ENCODE measurements at places on chromosomes 1 and 21.

GRCh38 chr1:41705798-41706197 is 212.9 kb downstream of the HIVEP3 start:
- no peak for DNase-seq

DNA sequence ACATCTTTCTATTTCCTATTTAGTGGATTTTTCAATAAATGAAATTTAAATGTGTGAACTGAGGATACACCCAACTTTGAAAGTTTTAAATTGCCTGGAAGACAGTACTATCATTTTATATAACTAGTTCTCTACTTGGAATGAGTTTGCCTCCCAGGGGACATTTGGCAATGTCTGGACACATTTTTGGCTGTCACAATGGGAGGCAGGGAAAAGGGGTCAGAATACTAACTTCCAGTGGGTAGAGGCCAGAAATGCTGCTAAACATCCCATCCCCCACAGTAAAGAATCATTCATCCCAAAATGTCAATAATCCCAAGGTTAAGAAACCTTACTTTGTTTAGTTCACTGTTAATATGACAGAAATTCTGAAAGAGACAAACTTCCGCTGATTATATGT is 13.2 kb upstream of the NRAS start:
- DNase-seq, result no peak

- DNase-seq, result no peak
These were observed 28.9 kb upstream of the GPR137B start for GRCh38 chr1:236113324-236114032.

- no peak for DNase-seq
These were observed 19.4 kb downstream of the PGM1 start for GRCh38 chr1:63612564-63612963.

DNA sequence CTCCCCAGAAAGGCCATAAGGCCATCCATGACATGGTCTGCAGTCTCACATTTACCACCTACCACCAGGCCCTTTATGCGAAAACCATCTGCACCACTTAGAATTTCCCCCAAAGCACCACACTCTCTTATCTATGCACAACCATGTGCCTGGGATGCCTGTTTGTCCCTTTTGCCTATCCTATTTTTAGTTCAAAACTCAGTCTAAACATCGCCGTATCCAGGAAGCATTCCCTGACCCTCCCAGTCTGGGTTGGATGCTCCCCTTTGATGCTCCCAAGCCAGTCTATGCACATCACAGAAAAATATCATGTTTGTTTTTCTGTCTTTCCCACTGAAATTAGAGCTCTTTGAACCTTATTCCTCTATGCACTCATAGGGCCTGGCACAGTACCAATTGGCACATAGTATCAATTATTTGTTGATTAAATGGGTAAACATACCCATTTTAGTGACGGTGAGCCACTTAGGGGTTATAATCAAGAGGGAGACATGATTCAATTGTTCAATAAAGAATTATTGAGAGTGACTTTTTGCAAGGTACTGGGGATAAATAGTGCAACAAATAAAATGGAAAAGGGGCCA is 6.7 kb downstream of the MPL start:
- DNase-seq, result no peak

DNA sequence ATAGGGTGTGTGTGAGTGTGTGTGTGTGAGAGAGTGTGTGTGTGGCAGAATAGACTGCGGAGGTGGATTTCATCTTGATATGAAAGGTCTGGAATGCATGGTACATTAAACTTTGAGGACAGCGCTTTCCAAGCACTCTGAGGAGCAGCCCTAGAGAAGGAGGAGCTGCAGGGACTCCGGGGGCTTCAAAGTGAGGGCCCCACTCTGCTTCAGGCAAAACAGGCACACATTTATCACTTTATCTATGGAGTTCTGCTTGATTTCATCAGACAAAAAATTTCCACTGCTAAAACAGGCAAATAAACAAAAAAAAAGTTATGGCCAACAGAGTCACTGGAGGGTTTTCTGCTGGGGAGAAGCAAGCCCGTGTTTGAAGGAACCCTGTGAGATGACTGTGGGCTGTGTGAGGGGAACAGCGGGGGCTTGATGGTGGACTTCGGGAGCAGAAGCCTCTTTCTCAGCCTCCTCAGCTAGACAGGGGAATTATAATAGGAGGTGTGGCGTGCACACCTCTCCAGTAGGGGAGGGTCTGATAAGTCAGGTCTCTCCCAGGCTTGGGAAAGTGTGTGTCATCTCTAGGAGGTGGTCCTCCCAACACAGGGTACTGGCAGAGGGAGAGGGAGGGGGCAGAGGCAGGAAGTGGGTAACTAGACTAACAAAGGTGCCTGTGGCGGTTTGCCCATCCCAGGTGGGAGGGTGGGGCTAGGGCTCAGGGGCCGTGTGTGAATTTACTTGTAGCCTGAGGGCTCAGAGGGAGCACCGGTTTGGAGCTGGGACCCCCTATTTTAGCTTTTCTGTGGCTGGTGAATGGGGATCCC is 18.3 kb upstream of the HDAC1 start:
- no peak for DNase-seq

GRCh38 chr1:169309178-169310166 is 58.1 kb downstream of the NME7 start:
- no peak for DNase-seq

GRCh38 chr1:245363461-245364200 is 208.8 kb downstream of the KIF26B start:
- DNase-seq, result no peak

GRCh38 chr1:223810586-223810985 is 35.2 kb downstream of the TP53BP2 start:
- no peak for DNase-seq

GRCh38 chr1:45272913-45273371 is 53.8 kb upstream of the HPDL start:
- peak; percentile 3 for DNase-seq

DNA sequence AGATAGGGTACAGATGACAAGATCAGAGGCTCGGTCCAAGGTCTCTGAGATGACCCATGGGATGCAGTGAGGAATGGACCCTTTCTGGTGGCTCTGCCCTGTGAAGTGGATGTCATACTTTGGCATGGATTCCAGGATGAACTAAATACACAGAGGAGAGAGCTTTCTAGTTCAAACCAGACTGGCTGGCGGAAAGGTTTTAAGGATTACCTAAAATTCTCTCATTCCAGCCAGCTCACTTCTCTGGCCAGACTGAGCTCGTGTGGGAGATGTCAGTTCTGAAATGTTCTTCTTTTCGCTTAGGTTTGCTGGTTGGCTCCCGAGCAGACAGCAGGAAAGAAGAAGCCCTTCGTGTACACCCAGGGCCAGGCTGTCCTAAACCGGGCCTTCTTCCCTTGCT is 6.2 kb downstream of the RNPEP start:
- DNase-seq, result no peak

- no peak for DNase-seq
These were observed 1.7 kb downstream of the KCNJ10 start for GRCh38 chr1:160068225-160068624.

- no peak for DNase-seq
These were observed 2.6 kb downstream of the C1orf116 start for GRCh38 chr1:207029701-207030521.

DNA sequence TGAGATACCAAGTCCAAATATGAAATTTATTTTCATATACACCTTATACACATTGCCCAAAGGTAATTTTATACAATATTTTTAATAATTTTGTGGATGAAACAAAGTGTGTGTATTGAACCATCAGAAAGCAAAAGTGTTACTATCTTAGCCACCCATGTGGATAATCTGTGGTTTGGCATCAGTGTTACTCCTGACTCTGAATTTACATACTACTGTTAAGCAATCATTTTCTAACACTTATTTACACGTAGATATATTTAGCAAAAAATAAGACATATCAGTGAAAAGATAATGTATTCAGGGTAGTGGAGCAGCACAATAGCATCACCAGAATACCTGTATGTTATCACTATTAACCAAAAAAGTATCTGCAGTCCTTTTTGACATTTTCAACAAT is 23.8 kb downstream of the DENND2D start:
- no peak for DNase-seq

DNA sequence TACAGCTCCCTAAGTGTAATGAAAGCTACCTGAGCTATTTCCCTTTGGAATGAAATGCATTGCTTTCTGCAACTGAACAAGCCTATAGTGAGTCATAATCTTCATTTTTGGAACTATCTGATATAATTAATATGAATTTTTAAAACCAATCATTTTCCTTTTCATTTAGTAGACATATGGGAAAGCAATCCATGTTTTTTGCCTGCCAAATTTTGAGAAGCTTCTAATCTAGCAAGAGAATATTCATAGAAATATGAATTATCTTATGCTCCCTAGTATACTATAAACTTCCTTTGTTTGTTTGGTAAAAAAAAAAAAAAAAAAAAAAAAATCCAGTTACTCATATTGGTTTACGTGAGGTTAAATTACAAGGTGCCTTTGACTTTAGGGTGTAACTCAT is 68.3 kb downstream of the PLPPR4 start:
- DNase-seq, result no peak

DNA sequence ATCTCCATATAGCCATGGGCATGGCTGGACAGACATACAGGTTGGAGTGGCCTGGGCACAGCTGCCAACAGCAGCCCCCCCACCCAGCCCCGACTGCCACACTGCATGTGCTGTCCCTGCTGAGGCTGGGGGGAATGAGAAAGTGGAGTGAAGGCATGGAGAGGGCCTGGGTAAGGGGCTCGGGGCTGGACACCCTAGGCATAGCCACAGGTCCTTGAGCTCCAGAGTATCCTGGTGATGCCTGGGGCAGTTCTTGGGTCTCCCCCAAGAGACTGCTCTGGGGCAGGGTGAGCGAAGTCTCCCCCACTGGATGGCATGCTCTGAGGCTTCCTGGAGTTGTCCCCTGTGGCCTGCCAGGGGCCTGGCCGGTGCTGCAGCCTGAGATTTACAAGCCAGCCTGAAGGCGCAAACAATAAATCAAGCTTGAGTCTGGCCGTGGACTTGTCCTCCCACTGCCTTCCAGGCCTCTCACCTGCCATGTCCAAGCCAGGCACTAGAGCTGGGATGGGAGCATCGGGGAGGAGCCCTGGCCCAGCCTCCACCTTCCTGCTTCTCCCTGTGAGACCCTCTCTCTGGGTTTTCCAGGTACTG is 53.6 kb downstream of the FOXO6 start:
- DNase-seq, result no peak

DNA sequence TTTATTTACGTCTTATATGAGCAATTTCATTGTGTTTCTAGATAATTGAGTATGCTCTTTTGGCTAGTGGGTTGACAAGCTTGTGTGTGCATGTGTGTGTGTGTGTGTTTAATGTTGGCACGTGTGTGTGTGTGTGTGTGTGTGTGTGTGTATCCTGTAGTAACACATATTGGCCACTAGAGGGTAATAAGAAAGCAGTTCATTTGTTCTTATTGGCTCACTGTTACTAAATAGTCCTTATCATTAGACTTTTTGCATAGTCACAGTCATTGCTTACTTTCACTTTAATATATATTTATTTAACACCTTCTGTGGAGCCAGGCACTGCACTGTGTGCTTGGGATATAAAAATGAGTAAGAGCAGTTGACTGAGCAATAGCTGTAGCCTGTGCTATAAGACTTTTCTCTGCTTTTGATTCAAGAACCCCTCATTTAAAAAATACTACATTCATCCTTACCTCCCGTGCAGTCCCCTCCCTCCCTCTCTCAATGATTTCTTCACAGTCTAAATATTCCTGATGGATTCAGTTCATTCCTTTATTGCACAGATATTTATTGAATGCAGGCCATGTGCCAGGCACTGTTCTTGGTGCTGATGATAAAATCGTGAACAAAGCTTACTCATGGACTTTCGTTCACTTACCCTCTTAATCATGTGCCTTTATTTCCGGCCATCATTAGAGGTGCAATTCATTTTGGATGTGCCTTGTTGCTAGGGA is 96.7 kb downstream of the DYRK1A start:
- no peak for DNase-seq

GRCh38 chr1:62590255-62590969 is 6.9 kb upstream of the ANGPTL3 start:
- no peak for DNase-seq

GRCh38 chr1:46244656-46245371 is 2.7 kb upstream of the RAD54L start:
- DNase-seq, result no peak

DNA sequence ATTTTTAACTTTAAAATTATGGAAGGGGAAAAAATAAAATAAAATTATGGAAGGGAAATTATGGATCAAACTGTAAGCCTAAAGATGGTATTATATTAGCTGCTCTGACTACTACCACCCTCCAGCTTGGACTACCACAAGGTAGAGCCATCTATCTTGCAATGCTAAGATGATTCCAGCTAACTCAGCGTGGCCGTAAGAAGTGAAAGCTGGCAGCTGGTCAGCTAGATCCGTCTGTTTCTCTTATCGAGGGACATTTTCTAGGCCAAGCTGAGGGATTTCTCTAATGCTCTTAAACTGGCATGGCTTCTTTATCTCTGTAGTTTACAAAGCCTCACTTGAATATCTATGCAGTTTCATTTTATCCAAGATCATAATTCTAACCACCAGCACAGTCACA is 31.5 kb downstream of the LYST start:
- DNase-seq, result no peak

DNA sequence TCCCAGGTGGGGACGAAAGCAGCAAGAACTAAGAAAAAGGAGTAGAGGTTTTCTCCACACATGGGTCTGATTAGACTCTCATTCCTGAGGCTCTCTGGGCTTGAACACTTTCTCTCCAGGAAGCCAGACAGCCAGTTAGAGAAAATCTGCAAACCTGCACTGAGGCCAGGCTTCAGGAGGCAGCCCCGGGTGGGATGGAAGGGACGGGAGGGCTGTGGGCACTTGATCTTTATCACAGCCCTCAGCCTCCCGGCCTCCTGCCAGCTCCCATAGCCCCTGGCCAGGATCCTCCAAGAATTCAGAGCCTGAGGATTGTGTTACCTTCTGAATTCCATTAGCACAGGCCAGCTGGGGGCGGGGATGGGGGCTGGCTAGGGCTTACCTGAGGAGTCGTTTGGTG is 40.1 kb downstream of the SERTAD4 start:
- DNase-seq, result no peak

DNA sequence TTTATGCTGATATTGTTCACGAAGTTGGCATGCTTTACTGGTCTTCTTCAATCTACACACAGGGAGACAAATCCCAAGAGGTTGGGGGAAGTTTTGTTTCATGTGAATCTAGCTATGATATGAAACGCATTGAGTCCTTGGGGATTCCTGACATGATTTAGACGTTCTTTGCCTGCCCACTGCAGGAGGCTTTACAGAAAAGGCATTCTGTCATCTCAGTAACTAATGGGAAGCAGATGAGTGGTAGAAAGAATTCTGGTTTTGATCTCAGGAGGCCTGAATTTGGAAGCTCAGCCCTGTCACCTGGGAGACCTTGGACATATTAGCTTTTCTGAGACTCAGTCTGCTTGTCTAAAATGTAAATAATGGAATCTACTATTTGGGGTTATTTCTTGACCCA is 383.0 kb upstream of the NFIA start:
- DNase-seq, result no peak

- no peak for DNase-seq
These were observed 15.8 kb upstream of the RNF223 start for GRCh38 chr1:1089731-1090423.

GRCh38 chr1:112389689-112390088 is 6.3 kb upstream of the CTTNBP2NL start:
- DNase-seq, result no peak

- no peak for DNase-seq
These were observed 160.7 kb downstream of the LEPR start for GRCh38 chr1:65581119-65581518.

All from GM04504 (cell line).